ENCODE measurements at places on chromosomes 3 and 15. TPM values are rescaled to one million over a fixed set of nuclear protein-coding genes. Genes with fewer than 3 reads are reported as not detected.

DNA sequence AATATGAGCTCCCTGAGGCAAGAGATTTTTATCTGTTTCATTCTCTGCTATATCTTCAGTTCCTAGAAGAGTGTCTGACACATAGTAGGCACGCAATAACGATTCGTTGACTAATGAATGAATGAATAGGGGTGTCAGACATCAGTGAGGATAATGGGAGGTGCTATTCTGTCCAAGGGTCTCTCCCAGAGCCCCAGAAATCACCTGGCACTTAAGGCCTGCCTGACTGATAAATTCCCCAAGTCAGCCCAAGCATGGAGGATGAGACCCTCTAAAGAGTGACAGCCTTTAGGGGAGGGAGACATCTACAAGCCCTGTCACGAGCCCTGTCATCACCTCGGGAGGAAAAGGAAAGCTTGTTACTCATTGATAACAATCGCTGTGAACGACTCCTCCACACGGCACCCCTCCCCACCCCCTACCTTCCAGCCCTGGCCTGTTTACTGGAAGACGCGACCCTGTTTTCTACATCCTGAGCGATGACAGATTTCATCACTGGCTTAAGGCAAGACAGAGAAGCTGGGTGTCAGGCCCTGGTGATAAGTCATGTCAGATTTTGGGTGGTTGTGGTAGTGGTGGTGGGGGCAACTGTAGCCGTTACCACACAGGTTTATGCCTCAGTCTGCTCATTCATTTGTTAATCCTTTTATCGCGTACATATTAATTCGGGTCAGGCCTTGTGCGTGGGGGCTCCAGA lies 23.1 kb downstream of the BHLHE40 start:
- no peak for DNase-seq

GRCh38 chr3:173663696-173664111 lies 266.2 kb downstream of the NLGN1 start:
- DNase-seq: no peak

CD200R1 gene
- total RNA-seq: not detected

KLHL6 gene
- not detected for total RNA-seq

HDDC3 gene
- total RNA-seq: 38.5 TPM

CDCP1 gene
- total RNA-seq: 11.3 TPM

DNA sequence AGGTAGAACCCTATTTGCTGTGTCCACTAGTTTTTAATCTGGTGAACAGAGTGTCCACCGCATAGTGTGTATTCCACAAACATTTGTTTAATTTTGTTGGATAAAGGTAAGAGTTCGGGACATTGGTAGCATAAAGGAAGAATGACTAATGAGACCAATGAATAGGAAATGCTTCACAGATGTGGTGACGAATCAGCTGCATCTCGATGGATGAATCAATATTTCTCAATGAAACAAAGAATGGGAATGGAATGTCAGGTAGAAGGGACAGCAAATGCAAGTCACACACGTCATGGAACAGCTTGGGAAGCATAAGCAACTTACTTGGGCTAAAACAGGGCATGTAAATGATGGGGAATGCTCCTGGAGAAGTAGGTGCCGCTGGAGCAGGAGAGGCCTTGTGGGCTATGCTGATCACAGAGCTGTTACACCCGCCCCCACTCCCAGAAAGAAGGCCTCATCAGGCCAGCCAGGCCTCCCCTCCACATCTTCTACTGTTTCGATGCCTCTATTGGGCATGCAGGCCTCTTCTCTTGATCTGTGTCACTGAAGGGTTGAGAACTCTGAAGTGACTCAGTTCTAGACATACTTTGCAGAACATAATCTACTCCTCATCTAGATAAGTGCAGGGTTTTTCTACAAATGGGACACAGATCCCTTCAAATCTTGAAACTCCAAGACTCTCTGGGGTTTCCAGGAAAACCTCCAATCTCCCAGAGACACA lies 120.0 kb upstream of the GADL1 start:
- no peak for DNase-seq

DNA sequence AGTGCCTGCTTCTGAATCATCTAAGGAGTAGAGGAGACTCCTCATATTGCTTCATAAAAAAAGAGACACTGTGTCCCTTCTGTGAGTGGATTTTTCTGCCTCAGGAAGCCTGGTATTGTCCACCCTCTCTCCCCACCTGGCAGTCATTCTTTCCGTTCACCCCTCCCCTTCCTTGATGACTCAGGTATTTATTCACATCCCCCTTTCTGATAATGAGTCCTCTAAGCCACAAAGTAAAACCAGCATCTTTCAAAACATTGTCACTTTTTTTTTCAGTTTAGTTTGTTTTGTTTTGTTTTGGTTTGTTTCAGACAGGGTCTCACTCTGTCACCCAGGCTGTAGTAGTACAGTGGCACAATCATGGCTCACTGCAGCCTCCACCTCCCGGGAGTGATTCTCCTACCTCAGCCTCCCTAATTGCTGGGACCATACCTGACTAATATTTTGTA lies 65.2 kb upstream of the UBE2E1 start:
- peak; percentile 72 for DNase-seq

ROPN1 gene
- not detected for total RNA-seq

DNA sequence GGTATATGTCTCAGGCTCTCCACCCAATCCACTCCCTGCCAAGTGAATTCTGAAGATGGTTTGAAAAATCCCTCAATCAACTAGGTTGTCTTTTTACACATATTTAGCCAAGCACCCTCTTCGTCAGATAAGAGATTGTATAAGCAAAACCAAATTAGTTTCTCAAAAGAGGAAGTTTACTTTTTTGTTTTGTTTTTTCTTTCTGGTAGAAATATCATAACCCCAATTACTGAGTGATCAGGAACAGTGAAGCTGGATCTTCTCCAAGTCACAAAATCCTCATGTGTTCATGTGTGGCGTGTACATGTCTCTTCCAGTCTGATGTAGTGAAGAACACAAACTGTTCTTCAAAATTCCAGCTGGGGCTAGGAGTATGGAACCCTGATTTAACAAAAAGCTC lies 180.6 kb downstream of the FOXP1 start:
- DNase-seq: no peak

- DNase-seq: no peak
Observed at GRCh38 chr3:153210660-153211059, 48.6 kb downstream of the RAP2B start.

DNA sequence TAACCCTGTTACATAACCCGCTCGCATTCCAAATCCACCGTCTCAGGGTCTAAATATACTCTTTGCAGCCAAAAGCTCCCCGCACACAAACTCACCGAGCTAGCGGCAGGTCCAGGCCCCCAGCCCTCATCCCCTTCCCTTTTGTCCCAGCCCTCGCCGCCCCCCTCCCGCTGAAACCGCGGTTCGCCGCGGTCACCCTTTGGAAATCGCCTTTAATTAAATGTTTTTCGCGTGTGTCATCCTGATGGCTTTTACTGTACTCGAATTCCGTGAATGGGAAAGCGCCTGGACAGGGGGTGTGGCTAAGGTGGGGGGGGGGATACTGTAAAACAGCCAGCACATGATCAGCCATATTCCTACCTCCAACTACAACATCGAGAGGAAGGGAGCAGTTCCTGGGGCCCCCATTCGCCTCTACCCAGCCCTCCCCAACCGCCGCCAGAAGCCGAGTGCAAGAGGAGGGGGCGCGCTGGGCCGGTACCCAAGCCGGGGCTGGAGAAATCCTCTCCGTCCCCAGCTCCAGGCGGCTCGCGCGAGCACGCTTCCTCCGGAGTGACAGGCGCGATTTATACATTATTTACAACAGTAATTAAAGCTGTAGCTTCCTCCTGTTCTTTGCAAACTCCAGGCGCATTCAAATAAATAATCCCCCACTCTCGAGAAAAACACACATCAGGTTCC lies 1.7 kb downstream of the RORA start:
- DNase-seq: peak; percentile 49

- DNase-seq: peak; percentile 26
Observed at GRCh38 chr3:22089284-22089683, 338.3 kb upstream of the ZNF385D start.

DNA sequence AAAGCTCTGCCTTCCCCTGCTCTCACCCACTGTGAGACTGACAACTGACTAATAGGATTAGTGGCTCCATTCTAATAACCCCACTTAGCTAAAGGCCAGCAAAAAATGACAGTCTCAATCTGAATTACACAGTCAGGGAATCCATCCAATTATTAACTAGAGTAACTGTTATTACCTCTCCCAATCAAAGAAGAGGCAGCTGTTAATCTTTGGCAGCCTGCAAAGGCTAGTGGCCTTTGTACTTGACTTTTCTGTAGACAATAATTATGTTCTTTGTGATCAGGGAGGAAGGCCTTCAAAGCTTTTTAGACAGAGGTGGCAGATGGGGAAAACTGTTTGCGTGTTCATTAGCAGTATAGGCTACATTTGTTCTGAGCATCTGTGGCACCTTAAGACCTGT lies 177.7 kb downstream of the ISL2 start:
- DNase-seq: no peak

- DNase-seq: no peak
Observed at GRCh38 chr15:45794304-45794703, 159.5 kb downstream of the SQOR start.

TIGIT gene
- total RNA-seq: not detected

SEMA6D gene
- total RNA-seq: not detected

DNA sequence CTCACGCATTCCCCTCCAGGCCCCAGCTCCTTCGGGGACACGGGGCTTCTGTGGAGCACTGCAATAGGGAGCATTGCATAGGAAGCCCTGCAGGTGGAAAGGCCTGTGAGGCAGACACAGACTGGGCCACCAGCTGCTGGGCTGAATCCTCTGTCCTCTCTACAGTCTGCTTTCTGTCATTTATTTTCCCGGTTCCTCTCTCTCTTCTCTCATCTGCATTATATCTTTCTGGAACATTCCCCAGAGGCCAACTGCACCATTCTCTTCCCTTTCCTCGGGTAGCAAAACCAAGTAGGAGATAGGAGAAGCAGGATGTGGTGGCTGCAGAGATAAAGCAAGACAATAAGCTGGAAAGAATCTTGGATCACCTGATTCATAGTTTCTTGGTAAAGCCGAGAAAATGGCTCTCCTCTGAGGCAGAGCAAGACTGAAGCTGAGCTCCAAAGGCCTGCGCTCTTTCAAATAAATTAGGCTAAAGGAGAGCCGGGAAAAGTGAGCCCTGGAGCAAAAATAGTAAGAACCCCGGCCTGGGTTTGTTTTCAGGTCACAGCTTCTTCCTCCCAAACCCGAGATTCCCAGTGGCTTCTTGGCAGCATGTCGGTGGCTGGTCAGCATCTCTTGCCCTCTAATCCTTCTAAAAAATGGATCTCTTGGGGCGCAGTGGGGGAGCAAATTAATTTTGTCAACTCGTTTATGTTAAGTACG lies 5.3 kb downstream of the TM4SF4 start:
- DNase-seq: no peak

- DNase-seq: no peak
Observed at GRCh38 chr3:64892671-64893309, 205.0 kb upstream of the ADAMTS9 start.

CLDN11 gene
- 21.1 TPM for total RNA-seq

Data from Caki2 (cell line).